Neural progenitor cell (in vitro differentiated cells): ENCODE measurements at places on chromosomes 2 and 18. TPM values are rescaled to one million over a fixed set of nuclear protein-coding genes. Genes with fewer than 3 reads are reported as not detected.

- no peaks in the 10 kb centered on the region for H3K27me3 ChIP-seq
- H3K27ac ChIP-seq, result no peak overlapping the region
These were observed 155.5 kb upstream of the ACVR2A start for GRCh38 chr2:147689220-147689909.

DNA sequence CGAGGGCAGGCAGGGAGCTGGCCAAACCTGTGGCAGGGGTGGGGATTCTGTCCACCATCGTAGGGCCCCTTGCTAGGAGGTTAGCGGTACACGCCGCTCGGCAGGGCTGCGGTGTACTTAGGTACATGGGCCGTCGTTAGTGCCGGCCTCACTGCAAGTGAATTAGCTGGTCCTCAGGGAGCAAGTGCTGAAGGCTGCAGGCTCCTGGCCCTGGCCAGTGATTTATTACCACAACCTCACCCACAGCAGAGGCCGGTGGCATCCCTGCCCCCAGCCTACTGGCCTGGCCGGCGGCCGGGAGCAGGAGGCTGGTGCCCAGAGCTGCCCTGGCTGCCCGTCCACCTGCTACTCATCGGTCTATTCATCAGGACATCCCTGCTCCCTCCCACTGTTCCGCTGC lies 19.6 kb upstream of the PTMA start:
- no peaks in the 10 kb centered on the region for H3K36me3 ChIP-seq
- no peaks in the 10 kb centered on the region for H3K27me3 ChIP-seq
- DNase-seq, result peak; percentile 13
- H3K4me3 ChIP-seq, result no peak overlapping the region
- H3K4me1 ChIP-seq, result peaks cover 17% of the 10 kb centered on the region

DNA sequence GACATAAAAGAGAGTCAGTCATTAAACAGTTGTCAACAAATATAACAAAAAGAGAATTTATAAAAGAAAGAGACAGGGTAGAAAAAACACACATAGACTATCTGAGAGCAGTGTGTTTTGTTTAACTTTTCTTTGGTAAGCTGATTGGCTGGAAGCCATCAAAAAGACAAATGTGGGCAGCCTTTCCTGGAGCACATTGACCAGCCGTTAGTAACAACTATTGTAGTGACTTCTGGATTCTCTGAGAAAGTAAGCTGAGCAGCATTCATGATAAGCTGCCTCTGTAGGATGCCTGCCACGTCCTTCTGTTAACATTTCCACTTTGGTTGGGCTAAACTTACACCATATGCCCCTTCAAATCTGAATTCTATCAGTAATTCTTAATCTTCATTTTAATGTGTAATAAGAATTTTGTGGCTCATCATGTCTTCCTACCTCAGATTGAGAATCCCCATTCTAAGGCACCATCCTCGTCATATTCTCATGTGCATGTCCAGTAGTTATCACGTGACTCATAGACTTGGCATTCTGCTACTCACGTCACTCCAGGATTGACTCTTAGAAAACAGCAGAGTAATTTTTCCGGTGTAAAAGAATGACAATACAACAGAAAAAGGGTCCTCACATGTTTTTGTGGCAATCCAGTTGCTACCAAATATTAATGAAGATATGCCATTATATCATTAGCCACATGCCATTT lies 43.4 kb upstream of the DNAJC10 start:
- H3K27me3 ChIP-seq, result no peaks in the 10 kb centered on the region
- H3K4me3 ChIP-seq, result no peak overlapping the region
- no peak for DNase-seq

SP110 gene
- 0.65 and 1.3 TPM in 2 replicates for total RNA-seq

BMP10 gene
- not detected in 2 replicates for total RNA-seq
